ENCODE measurements at places on chromosomes 1 and 21.

- DNase-seq = no peak
Measured at GRCh38 chr1:237181743-237182317, 139.8 kb downstream of the RYR2 start.

GRCh38 chr1:115706587-115707425 is 61.7 kb downstream of the CASQ2 start:
- DNase-seq = no peak

GRCh38 chr1:145999321-146000024 is 3.1 kb upstream of the TXNIP start:
- DNase-seq = no peak

GRCh38 chr21:27164208-27165177 is 197.6 kb upstream of the ADAMTS5 start:
- DNase-seq = no peak

GRCh38 chr1:4585216-4585615 is 69.2 kb upstream of the AJAP1 start:
- DNase-seq = no peak

- no peak for DNase-seq
Measured at GRCh38 chr1:46809071-46809470, 10.2 kb downstream of the CYP4B1 start.

- no peak for DNase-seq
Measured at GRCh38 chr1:223000632-223001031, 142.4 kb downstream of the TLR5 start.

- DNase-seq = no peak
Measured at GRCh38 chr1:109249654-109250401, 489 bp downstream of the CELSR2 start.

DNA sequence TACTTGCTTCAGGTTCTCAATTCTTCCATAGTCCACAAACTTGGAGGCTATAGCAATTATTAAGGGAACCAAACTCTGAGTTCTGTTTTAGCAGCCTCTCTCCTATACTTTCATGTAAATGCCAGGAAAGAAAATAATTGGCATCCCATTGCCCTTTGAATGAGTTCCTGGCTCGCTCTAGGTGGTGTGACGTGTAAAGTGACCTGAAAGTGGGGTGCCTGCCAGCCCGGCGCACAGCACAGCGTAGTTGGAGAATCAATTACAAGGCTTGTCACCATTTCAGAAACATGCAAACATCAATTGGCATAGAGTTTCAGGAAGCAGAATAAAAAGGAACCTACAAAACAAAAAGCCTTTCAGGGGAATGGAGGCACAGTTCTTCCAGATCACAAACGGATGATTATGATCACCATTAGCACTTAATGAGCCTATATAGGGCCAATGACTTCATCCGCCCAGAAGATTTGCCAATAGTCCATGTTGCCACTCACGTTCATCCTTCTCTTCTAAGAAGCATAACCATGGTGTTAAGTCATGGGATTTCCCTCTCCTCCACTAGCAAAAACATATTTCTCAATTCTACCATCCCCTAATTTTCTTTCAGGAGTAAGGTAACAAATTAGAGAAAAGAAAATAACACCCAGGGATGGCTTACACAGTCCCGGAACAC is 354.6 kb upstream of the ADGRL2 start:
- DNase-seq = no peak

All from cortex of kidney (tissue), 1 donor.